Stimulated activated CD8-positive, alpha-beta memory T cell treated with anti-CD3 and anti-CD28 coated beads, Interleukin-4, amount 100 ng/mL, for 4 hours (primary cell): ENCODE measurements at places on chromosomes 1 and 21.

DNA sequence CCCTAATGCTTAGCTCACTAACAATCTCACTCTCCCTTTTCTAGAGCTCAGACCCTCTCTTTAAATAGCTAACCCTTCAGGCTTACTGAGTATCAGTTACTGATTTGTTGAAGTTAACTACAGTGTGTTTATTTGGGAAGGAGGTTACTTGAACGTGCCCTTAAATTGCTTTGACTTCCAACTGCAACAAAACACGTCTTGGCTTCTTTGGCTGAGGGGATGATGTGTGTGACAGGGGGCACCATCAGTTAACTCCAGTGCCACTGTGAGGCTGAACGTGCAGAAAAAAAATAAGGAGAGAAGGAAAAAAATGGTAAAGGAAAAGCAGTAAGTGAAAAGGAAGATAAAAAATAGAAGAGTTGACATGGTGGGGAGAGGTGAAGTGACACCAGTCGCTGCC is 75.1 kb upstream of the NRIP1 start:
- no peak for DNase-seq

DNA sequence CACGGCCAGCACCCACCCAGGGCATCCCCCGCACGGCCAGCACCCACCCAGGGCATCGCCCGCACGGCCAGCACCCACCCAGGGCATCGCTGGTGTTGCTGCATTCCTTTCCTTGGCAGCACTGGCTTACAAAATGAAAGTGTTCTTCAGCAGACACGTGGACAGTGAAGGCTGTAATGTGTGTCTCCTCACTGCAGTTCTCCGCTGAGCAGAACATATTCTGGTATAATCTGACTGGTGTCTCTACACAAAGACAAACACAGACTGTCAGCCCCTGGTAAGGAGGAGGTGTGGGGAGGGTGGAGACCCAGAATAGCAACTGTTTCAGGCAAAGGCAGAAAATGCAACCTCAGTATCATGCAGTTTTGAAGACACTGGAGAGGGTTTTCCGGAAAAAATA is 7.3 kb downstream of the LYPD8 start:
- no peak for DNase-seq

DNA sequence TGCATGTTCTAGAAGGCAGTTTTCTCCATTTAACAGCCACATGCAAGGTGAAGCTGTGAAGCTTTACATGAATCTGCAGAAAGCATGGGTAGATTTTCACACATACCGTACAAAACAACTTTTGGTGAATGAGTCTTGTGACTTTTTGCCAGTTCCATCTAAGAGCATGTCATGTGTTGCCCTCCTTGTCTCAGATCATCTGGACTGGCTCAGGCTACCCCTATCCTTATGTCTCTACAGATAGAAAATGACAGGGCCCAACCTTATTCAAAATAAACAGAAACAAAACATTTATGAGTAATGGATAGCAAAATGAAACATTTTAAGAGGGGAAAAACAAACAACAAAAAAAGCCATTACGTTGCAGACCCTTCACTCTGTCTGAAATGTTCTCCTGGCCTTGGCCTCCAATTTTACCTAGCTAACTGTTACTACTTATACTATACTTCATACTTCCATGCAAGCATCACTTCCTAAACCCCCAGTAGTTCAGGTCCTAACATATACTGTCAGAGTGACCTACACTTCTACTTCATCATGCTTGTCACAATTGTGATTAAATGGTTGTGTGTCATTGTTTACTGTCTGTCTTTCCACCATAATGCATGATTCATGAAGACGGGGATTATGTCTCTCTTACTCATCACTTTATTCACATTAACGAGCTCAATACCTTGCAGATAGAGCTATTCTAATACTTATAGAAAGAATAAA is 39.0 kb downstream of the LRRC8C start:
- DNase-seq = no peak

DNA sequence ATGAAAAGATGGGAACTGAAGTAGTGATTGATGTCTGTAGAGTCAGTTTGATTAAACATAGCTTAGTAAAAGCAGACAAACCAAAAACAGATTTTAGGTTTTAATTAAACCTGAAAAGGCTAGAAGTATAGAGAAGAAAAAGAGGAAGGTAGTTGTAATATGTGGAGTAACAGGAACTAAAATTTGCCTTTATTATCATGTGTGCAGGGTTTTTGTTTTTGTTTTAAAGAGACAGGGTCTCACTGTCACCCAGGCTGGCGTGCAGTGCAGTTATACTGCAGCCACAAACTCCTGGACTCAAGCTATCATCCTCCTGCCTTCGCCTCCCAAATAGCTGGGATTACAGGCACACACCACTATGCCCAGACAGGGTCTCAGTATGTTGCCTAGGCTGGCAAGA is 6.0 kb downstream of the TOR1AIP1 start:
- DNase-seq = no peak

- no peak for DNase-seq
These were observed 385.1 kb upstream of the USP24 start for GRCh38 chr1:55600242-55600641.

DNA sequence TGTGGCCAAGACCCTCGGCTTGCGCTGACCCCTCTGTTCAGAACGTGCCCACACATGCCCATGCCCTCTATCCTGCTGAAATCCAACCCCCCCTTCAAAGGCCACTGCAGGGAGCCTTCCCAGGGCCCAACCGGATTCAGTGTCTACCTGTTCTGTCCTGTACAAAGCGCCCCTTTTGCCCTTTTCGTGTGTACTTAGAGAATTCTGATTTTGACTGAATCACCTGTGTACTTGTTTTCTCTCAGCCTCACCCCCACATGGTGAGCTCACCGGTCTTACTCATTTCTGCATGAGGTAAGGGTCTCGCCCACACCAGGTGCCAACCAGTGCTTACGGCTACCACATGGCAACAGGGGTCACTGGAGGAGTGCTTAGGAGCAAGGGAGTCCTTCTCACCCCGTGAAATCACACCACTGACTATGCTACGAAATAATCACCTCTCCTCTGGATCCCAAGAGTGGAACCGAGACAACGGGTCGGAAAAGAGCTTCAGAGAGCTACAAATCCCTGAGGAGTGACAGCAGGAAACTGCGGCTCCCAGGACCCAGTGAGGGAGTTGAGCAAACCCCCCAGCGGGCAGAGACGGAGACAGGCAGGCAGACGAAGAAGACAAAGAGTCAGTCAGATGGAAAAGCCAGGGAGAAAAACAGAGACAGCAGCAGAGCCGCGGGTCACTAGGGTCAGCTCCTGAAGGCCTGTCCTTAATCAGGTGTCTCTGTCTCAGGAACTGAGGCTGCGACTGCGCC is 2.1 kb upstream of the S100A2 start:
- DNase-seq = no peak

- DNase-seq = no peak
These were observed 72.3 kb upstream of the CSF3R start for GRCh38 chr1:36555041-36555440.

DNA sequence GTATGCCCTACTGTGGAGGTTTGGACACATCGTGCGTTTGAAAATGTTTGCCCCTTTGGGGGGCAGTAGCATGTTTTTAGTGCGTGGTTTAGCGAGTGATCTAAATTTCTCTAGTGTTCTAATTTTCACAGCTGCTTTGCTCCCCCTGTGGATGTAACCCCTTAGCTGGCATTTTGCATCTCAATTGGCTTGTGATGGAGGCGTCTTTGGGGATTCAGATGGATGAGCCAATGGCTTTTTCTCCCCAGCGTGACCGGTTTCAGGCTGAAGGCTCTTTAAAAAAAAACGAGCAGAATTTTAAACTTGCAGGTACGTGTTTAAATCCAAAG is 836 bp downstream of the CDC7 start:
- DNase-seq = no peak
